Stimulated activated CD8-positive, alpha-beta memory T cell treated with anti-CD3 and anti-CD28 coated beads, Interleukin-15, amount 100 ng/mL, for 24 hours (primary cell): ENCODE measurements at places on chromosomes 4 and X.

- no peak for DNase-seq
Measured at GRCh38 chr4:189765736-189766135, 174.9 kb upstream of the FRG1 start.

DNA sequence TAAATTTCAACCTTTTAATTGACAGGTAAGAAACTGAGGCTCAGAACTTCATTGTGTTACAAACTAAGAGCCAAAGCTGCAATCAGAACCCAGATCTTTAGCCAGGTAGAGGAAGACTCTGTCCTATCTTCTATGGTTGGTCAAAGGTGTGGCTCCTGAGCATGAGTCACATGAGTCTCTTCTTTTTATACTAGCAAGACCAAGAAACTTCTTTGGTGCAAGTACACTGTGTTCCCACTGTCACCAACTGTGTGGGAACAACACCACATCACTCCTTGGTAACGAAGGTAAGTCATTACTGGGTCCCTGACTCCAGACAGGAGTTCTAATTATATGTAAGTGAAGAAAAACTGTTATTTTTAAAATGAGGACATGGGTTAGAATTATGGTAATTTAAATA is 290.1 kb downstream of the INPP4B start:
- no peak for DNase-seq

GRCh38 chrX:115533485-115533884 is 27.5 kb upstream of the PLS3 start:
- DNase-seq, result no peak

GRCh38 chrX:133638285-133638684 is 223.0 kb upstream of the GPC4 start:
- no peak for DNase-seq

DNA sequence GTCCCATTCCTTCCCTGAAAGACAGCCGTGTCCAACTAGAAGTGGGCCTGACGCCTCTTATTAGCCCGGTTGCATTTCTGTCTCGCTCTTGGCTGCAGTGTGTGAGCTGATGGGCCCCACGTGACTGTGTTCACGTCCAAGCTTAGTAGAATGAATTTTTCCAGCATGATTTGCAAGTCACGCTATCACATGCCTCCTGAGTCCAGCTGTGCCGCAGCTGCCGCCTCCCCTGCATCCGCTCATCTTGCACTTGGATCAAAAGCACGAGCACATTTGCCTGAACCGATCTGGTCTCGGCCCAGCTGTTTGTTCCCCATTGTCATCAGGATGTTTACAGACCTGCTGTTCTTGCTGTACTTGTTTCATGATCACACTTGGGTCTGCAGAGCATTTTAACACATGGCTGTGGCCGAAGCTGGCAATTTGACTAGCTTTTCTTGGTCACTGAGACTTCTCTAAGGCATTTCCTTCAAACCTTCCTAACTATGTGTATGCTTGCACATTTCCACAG is 126.5 kb downstream of the KIT start:
- DNase-seq, result no peak

GRCh38 chr4:79854856-79855502 is 218.1 kb downstream of the ANTXR2 start:
- no peak for DNase-seq

GRCh38 chr4:82429728-82430192 is 502 bp downstream of the HNRNPDL start:
- DNase-seq, result no peak

DNA sequence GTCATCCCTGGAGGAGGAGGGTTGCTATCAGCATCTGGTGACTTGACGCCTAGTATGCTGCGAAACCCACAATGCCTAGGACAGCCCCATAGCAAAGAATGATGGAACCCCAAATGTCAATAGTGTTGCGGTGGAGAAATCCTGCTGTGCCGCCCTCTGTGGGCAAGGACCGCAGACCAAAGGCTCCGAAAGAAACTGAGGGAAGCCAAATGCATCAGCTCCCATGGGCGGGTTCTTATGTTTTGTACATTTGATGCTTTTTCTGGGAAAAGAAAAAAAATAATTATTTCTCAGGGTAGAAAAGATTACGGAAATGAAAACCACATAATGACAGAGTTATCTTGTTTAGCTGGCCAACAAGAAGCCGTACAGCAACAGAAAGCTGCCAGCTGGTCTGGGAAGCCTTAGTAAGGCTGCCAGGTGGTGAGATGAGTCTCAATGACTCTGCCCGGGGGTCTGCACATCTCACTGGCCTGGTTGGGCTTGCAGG is 95.0 kb upstream of the TBL1X start:
- DNase-seq, result no peak

GRCh38 chrX:134661295-134661694 is 3.0 kb upstream of the PLAC1 start:
- no peak for DNase-seq

GRCh38 chr4:9962611-9963314 is 58.5 kb downstream of the SLC2A9 start:
- DNase-seq, result no peak

DNA sequence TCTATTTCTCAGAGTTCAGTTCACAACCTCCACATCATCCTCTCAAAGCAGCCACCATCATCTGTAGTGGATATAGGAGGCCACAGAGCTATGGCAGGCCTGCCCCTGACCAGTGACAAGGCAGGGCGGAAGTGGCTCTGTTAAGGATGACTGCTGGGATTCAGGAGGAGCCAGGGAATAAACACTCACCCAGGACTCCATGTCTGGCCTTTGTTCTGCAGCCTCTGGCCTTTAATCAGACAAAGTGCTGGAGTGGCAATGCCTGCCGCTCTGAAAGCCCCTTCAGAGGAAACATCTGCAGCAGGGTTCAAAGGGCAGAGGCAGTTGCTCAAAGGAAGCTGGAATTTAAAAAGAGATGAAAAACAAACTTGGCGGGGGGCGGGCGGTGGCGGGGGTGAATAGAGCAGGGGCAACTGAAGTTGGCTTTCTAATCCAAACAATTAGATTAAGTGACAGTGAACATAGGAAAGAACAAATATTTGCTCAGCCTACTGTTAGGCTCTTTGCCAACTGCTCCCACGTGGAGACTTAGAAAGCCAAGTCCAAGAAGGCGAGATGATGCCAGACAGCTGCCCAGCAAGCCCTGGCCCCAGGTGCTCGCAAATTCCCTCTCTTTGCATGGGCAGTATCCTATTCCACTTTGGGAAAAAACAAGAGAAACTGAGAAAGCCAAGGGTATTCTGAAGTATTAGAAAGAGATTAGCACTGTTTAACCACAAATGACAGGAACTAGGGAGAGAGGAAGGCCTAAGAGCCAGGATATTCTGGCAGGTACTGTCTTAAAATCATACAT is 5.5 kb downstream of the MPP1 start:
- no peak for DNase-seq

DNA sequence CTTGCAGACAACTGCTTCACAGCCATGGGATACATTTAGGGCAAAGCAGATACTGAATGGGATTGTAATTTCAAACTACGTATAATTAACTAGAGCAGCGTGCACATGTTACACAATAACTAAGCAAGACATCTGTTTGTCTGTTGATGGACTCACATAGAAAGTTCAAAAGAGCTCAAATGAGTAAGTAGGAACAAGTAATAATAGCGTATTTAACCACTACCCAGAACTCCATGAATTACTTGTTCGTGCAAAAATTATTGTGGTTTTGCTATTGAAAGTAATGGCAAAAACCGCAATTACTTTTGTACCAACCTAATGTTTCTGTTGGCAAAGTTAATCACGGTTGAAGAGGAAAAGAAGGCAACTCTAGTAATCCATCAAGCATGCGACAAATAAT is 825.4 kb downstream of the PCDH18 start:
- DNase-seq, result no peak

DNA sequence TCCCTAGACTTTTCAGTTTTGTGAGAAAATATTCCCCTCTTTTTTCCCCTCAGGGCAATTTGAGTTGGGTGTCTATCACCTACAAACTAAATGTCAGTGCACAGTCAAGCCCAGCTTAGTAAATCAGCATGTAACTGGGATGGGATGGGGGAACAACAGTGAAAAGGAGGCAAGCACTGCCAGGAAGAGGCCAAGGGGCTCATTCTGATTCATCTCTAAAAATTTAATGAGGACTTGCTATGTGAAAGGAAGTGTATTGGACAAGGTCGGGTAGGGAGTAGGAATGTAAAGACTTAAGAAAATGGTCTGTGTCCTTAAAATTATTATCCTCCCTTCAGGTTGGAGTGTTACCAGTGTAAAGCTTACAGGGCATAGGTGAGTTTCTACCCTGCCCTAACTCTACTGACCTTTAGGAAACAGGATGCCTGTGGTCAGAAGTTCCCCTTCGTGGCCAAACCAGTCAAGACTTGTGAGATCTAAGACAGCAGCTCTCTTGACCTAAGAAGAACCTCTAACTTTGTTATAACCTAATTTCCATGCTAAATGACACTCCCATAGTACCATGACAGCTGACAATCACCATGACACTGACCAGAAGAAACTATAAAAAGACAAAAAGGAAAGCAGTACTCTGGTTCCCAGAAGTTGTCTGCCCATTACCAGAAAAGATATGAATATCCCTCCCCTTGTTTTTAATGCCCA is 194.4 kb upstream of the LDB2 start:
- DNase-seq, result no peak
